NCI-H524 treated with DMSO at 0.1 percent for 48 hours (cell line): ENCODE measurements at places on chromosomes 7 and 10.

GRCh38 chr10:44986179-44986578 lies 7.6 kb upstream of the DEPP1 start:
- DNase-seq: no peak

- DNase-seq: no peak
Measured at GRCh38 chr7:148972375-148972774, 55.9 kb downstream of the PDIA4 start.

DNA sequence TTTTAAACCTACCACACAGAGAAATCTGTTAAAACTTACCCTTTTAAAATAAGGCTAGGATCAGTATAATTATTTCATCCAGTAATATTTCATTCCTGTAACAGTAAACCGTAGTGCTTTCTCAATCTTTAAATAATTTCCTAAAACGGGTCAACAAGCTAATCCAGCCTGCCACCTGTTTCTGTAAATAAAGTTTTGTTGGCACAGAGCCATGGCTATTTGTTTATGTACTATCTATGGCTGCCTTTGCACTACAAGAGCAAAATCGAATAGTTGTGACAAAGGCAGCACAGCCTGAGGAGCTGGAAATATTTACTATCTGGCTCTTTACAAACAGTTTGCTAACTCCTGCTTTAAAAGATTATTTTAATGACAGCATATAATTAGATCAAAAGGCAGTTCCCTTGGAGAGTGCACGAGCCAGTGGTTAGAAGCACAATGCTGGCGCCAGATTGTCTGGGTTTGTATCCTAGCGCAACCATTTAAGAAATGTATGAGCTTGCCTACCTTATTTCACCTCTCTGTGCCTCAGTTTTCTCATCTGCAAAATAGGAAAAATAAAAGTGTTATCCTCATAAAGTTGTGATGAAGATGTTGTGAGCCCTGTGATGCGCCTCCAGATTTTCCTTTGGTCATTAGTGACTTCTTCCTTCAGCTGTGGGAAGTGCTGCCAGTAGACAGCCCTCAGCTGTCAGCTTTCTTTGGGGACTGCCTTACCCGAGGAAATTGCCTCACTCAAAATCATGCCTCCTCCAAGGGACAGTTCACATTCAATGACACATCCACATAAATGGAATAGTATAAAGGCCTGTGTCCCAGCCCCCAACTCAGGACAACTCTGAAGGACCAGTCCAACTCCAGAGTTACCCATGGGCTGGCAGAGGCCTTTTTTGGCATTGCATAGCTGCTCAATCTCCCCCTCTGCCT lies 11.8 kb upstream of the MIOS start:
- no peak for DNase-seq

GRCh38 chr7:43677864-43678263 lies 51.5 kb downstream of the COA1 start:
- no peak for DNase-seq

DNA sequence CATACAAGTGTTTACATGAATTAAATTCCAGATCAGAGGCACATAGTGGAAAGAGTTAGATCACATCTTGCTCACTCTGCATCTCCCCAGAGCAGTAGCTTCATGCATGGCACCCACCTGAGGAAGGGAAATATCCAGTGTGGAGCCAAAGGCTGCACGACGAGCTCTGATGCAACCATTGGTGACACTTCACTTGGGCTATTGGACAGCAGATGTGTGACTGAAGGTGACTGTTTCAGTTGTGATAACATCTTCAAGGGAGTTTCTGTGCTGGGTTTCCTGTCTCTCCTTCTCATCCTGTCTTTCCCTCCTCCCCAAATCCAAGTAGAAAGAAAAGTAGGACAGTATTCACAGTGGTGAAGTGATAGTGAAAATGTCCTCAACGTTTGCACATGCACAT lies 115.0 kb downstream of the TAF3 start:
- no peak for DNase-seq

DNA sequence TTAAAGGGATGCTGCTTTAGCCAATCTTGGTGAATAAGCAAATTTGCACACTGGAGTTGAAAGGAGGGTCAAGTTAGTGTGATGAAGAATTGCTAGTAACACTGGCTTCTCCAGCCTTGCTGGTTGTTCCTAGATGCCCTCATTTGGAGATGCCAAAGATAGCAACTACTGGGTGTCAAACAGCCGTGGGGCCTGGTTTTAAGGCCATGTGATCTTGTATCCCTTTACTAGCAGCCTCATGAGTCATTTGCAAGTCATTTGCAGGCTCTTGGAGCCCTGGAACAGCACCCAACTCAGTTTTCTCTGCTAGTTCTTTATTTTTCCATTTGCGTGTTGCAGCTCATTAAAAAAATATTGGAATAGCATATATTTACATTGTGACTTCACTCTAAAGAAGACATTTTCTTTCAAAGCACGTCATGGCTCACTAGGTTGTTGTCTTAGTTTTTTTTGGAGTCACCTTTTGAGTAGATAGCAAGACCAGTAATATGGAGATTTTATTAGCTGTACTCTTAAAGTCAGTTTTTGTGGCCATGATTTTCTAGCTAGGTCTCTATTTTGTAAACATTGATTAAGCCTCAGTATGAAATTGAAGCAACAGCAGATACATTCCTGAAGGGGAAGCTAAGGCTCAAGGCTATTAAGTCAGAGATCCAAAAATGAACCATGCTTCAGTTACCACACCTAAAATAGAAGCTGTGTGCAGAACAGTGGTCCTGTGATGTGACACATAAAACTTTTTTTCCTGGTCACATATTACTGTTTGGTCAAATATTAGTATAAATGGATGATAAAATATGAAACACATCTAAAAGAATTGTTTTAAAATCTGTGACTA lies 1.3 kb downstream of the LSMEM1 start:
- no peak for DNase-seq

GRCh38 chr10:120755771-120756170 lies 95.4 kb upstream of the WDR11 start:
- no peak for DNase-seq

GRCh38 chr10:86535132-86535882 lies 13.7 kb upstream of the WAPL start:
- DNase-seq: no peak

- no peak for DNase-seq
Measured at GRCh38 chr10:43231523-43232078, 35.3 kb downstream of the RASGEF1A start.

DNA sequence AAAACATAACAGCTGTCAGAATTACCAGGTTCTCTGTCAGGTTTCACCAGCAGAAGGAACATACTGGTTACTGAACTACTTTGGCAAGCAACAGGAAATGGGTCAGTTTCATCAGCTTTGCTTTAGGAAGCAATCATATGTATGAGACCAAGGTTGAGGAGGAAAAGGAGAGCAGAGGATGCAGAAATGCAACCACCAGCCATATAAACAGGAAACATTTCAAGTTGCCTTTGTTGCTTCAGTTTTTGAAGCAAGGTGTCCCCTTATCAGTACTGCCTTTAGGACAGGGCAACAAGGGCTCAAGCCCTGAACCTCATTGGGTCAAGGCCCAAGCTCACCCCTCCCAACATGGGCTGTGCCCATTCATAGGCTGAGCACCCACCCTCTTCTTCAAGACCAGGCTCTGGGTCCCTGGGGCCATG lies 10.2 kb downstream of the HIPK2 start:
- DNase-seq: no peak

DNA sequence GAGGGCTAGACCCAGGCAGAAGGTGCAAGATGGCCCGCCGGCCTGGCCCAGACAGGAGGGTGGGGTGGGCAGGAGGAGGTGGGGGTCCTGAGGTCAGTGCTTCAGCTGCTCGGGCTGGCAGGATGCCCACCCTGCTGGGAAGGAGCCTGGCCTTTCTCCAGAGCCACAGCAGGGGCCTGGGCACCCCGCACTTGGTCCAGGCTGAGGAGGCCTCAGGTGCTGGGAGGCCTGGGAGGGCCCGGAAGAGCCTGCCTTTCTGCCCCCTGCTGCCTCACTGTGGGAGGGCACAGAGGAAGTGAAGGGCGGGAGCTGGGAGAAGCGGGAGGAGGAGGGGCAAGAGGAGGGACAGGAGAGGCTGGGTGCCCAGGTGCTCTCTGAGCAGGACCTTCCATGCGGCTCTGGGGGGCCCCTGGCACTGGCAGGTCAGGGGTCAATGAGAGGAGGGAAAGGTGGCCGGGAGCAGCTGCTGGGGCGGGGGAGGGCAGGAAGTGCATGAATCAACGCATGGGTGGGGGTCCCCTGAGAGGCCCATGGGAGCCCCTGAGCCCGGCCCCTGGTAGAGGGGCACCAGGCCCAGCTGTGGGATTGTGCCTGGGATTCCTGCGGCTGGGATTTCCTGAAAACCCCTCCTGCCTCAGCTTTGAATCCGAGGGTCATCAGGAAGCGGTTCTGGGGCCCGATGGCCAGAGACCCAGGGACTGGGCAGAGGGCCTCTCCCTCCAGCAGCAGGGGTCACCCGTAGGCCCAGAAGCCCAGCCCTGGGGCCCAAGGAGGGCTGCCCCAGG lies 49.9 kb downstream of the PWWP2B start:
- no peak for DNase-seq

DNA sequence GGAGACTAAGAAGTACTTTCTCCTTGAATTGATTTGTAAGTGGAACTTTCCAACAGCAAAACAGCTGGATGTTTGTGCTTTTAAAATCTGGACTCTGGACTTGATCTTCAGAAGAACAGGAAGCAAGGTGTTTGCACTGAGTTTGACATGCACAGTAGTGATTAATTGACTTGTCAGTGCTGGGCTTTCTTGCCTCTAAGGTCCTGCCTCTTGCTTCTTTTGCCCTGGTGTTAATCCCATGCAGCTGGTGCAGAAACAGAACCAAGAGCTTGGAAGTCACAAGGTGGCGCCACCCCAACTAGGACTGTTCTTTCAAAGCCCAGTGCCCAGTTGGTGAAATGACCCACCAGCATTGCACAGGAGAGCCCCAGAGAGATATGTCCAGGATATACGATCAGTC lies 66.8 kb upstream of the SEPHS1 start:
- DNase-seq: no peak

- no peak for DNase-seq
Measured at GRCh38 chr7:76281706-76282343, 20.6 kb upstream of the HSPB1 start.

- DNase-seq: no peak
Measured at GRCh38 chr10:30997536-30998235, 34.0 kb downstream of the ZNF438 start.

- peak; percentile 13 for DNase-seq
Measured at GRCh38 chr10:89646889-89647657, 2.0 kb upstream of the PANK1 start.

DNA sequence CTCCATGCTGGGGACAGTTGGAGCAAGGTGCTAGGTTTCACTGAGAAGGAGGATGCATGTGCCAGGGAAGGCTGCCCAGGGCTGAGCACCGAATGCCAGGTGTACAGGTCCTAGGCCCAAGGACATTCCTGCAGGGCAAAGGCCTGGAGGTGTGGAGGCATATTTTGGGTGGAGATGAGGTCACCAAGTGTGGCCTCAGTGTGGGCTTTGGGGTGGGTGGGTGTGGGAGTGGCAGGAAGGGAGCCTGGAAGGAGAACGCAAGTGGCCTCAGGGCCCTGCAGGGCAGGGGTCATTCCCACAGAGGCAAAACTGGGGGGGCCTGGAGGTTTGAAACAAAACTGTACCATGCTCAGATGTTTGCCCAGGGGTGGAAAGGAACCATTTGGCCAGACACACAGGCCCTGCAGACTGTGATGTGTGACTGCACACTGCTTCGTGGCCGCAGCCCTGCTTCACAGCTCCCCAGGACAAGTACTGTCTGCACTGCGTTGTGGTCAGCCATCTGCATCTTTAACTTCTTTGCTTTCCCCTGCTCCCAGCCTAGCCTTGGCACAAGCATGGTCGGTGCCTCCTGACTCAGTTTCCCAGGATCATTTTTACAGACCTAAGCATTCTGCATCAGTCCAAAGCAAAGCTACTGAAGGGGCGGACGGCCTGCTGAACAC lies 5.1 kb downstream of the PLPP4 start:
- DNase-seq: no peak

- no peak for DNase-seq
Measured at GRCh38 chr10:112813866-112814591, 136.0 kb upstream of the TCF7L2 start.

- no peak for DNase-seq
Measured at GRCh38 chr7:1651031-1651446, 19.0 kb upstream of the ELFN1 start.

DNA sequence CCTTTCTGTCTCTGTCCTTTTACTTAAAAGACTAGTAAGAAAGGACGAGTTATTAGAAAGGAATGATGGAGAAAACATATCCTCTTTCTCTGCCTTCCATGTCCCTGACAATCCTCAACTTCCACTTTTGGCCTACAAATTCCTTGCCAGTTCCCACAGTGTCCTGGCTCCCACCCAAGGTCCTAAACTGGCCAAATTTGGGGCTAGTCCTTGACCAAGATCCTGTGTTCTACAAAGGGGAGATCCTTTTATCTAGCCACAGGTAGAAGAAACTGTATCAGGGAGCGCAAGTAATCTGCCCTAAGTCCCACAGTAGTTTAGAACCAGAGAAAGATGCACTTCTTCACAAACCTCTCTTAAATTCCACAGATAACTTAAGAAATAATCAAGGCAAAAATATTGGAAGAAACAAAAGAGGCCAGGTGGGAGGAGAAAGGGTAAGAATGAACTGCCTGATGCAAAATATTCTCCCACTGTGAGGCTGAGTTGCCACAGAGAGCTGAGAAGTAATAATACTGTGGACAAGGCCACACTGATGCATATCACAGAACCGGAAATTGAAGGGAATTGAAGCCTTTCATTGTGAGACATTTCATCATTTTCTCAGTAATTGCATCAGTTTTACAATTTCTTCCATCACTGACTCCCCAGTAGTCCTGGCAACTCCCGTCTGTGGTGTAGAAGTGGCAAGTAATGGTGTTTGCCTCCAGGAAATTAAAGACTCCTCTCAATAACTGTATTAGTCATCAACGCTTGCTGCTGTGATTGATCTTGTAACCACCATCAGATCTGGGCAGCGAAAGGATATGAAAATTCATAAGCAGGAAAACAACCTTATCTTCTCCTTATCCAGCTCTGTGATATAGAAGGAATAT lies 47.2 kb downstream of the DNAJC12 start:
- DNase-seq: no peak

- no peak for DNase-seq
Measured at GRCh38 chr10:67969875-67970274, 85.4 kb downstream of the SIRT1 start.

- no peak for DNase-seq
Measured at GRCh38 chr10:58017719-58018367, 249.9 kb downstream of the IPMK start.

DNA sequence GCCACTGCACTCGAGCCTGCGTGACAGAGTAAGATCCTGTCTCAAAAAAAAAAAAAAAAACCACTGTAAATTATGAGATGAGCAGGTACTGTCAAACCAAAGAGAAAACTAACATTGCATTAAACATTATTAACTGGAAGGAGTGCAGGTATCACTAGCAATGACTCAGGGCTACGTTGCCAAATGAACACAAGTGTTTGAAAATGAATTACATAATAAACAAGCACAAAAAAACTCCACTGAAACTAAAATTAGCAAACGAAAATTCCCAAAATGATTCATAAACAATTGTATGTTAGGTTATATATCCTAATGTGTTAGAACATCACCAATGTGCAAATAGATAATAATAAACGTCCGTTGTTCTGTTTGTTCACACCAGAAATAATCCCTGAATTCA lies 42.8 kb downstream of the NSUN6 start:
- DNase-seq: no peak
